ENCODE measurements at places on chromosomes 5 and 9.

DNA sequence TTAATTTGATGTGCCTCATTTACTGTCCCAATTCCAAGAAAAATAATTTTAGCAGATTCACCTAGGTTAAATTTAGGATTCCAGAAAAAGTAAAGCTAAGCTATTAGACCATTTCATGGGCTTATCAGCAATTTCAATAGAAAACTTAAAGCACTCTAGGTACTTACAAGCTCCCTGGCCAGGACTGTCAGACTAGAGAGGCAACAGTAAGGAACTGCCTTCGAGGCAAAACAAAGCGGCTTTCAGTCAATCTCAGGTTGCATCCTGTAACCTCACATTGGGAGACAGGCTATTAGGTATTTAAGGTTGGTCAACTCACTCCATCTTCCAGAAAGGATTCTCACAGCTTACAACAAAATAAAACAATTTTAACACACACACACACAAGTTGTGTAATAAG is 48.7 kb upstream of the FSD1L start:
- no peak for DNase-seq

- DNase-seq: no peak
These were observed 1.3 kb upstream of the LHX2 start for GRCh38 chr9:124010303-124010664.

- DNase-seq: peak; percentile 21
These were observed 107.9 kb upstream of the LARP1 start for GRCh38 chr5:154647114-154647760.

DNA sequence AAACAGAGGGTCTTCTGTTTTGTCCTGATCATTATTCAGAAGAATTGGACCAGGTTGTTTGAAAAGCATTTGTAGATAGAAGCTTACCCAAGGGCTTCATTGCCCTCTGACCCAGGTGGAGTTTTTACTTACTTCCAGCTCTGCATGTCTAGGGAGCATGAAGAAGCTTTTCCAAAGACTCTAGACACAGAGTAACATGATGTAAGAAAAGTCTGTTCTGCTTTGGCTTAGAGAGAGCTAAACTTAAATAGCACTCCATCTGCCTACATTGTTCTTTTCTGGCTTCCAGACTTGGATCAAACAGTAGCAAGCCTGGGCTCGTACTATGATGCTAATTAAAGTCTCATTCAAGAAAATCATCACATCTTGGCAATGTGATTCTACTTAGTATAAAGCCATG is 112.1 kb downstream of the SNCAIP start:
- no peak for DNase-seq

GRCh38 chr9:27451207-27451797 is 72.8 kb upstream of the IFNK start:
- DNase-seq: no peak

DNA sequence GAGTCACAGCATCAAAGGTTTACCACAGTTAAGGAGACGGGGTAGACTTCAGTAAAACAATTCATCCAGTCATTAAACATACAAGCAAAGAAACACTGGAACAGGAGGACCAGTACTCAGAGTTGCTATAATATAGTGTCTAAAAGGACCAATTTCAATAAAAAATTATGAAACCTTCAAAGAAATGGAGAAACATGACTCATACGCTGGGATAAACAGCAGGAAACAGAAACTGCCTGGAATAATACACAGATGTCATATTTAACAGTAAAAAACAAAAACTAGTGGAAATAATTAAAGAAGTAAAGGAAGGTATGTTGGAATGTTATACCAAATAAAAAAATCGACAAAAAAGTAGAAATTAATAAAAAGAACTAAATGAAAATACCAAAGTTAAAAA is 1075.9 kb downstream of the NR2F1-AS1 start:
- no peak for DNase-seq

- no peak for DNase-seq
These were observed 52.5 kb downstream of the HRH2 start for GRCh38 chr5:175710326-175710725.

DNA sequence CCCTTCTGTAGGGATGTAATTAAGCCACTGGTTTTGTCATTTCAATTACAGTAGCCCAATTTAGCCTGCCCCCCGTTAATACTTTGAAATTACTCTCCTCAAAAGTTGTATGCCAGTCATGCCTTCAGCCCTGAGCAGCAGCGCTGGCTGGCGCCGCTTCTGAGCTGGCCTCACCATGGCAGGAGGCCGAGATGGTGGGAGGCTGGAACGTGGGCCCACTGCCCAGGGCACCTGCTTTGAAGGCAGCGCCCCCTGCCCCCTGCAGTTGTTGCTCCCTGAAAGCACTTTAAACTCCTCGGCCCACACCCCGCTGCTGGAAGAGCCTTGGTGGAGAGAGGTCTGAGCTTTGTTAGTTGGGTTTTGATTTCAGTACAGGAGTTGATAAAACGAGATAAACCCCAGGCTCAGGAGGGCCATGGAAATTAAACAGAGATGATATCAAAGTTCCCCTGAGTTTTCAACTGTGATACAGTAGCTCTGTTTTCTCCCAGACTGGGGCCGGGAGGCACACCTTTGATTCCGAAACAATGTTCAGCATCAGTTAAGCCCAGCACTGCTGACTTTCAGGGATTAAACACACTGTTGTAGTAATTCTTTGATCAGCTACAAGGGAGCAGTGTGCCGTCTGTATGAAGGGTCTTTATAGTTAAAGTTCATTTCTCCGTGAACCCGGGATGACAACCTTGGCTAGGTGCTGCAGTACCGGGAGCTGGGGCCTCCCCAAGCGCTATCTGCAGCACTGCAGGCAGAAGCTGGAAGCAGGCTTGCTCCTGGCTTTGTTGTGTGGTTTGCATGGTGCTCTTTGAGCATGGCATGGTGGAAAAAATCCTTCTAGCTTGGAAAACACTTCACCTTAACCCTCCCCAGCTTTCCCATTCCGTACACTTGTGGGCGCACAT is 9.5 kb downstream of the MVB12B start:
- DNase-seq: no peak

DNA sequence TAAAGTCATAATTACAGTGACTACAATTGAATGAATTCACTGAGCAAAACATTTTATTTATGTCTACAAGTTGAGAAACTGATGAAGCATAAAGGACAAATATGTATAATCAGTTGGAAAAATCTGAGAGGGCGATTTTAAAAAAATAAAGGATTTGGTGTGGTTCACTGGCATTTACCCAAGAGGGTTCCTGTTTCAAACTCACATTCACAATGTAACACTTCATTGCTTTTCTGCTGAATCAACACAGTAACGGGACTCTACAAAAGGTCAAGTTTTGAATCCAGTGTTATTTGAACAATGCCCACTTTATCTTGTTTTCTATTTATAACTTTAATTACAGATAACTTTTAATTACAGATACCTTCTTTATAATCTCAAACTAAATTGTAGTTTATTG is 138.6 kb downstream of the NUDT12 start:
- no peak for DNase-seq

DNA sequence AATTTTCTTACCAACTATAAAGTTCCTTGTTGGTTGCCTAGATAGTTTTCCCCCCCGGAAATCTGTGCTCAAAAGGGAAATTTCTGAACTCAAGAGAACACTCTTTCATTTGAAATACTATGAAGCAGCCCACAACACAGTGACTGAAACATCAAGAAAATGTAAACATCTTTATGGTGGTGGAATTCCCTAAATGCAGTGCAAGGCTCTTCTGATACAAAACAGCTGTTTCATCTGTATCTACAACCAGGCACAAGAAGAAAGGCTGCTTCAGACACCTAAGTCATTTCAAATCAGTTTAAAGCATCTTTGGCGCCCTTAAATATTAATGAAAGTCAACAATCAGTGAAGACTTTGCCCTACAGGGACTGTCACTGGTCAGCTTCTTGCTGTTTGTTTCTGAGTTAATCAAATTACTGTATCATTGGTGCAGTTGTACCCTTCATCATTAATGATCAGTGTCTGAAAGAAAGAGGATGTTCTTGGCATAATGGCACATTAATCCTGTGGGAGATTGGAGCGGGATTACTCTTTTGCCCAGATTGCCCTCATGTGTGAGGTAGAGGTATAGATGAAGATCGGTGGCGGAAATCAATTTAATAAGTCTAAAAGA is 947.0 kb downstream of the NR2F1-AS1 start:
- no peak for DNase-seq

GRCh38 chr5:129069292-129069691 is 25.3 kb upstream of the ISOC1 start:
- DNase-seq: no peak

DNA sequence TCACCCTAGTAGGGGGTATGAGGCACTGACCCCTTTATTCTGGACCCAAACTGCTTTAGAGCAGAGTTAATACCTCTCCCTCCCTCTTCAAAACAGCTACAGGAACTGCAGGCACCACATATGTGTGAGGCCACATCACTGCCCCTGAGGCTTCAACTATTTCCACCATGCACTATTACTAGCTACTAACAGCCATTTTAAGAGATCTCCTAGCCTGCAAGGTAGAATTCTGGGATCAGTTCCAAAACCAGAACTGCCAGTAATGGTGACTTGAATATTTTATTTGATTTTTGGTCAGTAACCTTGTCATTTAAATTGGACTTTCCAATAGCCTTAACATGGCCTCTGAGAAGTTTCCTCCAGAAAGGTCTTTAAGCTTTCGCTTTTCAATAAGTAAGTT is 55.3 kb upstream of the FSD1L start:
- no peak for DNase-seq

GRCh38 chr5:67115246-67115645 is 81.4 kb downstream of the CD180 start:
- no peak for DNase-seq

DNA sequence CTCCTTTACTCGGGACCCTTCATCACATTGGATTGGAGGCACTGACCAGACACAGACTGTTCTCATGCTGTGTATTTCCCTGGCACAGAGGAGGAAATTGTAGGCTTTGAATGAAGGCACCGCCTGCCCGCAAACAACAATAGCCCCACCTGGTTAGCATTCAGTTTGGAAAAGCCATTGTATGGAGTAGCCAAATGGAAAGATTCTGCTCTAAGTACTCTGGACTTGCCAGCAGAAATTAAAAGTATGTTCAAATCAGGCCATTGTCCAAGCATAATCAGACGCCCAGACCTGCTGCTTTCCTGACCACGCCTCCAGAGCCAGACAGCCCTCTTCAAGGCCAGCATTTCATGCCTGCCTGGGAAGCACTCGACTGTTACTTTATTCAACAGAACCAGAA is 8.0 kb upstream of the SEMA4D start:
- DNase-seq: no peak

GRCh38 chr5:71829206-71829605 is 110.1 kb downstream of the CARTPT start:
- DNase-seq: peak; percentile 19

DNA sequence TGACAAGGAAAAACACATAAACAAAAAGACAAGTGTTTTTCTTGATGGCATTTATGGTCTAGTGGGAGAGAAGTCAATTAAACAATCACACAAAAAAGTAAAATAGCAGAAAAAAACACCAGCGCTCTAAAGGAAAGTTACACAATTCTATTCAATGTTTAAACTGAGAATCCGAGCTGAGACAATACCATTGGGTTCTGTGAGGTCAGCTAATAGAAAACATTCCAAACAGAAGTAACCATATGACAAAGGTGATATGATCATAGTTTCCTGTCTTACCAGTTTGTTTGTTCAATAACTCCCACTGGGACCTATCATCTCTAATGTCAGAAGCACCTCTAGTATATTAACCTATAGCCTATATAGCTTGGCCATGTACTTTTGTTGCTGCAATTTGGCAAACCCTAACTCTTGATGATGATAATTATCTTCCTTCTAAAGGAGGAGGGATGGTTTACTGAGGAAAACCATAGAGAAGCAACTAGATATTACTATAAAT is 1030.0 kb downstream of the CDH12 start:
- no peak for DNase-seq

DNA sequence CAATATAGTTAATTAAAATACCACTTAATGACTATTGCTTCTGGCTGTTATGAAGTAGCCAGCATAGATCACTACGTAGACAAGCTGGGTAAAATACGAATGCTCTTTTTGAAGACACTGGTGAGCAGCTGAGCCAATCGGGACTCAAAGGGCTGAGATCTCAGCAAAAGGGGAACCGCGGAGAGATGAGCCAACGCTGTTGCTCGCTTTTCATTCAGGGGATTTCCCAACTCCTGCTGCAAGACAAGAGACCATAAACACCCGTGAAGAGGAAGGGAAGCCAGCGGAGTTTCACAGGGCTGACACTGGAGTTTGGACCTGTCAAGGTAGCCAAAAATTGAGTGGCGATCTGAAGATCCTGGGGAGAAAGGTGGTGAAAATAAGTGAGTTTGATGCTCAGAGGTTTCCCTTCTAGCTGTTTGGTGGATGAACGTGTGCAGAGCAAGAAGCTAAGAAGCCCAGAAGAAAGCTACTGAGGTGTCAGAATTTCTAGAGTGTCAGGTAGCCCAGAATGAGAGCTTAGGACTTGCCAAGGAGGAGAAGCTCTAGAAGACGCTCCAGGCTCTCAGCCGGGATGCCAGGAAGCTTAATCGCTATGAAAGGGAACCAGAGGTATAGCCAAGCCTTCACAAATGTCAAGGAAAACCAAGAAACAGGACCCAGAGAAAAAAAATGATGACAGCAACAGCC is 79.6 kb upstream of the RNU6ATAC start:
- peak; percentile 94 for DNase-seq

DNA sequence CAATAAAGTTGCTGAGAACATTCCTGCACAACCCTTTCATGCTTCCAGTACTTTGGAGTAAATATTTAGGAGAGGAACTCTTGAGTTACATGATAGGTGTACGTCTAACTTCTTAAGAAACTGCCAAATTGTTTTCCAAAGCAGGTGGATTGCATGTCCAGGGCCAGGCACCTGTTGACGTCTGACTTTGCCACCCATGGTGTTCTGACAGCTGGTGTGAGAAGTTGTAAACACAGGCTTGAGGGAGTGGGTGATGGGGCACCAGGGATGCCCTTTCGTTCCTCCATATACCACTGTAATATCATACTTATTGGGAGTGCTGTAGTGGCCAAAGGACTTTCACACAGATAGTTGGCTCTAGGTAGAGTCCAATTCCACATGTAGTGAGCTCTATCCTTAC is 352.1 kb downstream of the GADD45G start:
- DNase-seq: no peak

DNA sequence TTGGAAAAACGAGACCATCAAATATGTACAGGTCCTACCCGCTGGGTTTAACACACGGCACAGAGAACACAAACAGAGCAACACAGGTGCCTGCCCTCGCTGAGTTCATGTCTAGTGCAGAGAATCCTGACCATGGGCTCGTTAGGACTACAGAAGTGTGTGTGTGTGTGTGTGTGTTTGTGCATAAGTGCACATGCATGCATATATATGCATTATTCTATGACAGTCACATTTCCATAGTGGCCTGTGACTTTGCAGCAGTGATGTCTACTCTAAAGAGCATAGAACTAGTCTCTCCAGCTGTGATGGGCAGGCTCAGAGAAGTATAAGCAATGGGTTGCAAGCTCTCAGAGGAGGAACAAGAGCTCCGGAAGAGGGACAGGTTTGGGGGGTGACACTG is 27.7 kb downstream of the ORM2 start:
- no peak for DNase-seq

Measured in suppressor macrophage treated with lipopolysaccharide for 4 hours (primary cell).